Activated CD8-positive, alpha-beta memory T cell treated with anti-CD3 and anti-CD28 coated beads for 4 hours (primary cell): ENCODE measurements at places on chromosomes 5 and 9.

GRCh38 chr9:70614786-70615463 lies 200.5 kb upstream of the KLF9 start:
- DNase-seq = no peak

GRCh38 chr9:81860581-81860980 lies 67.6 kb upstream of the SPATA31D4 start:
- DNase-seq = no peak

DNA sequence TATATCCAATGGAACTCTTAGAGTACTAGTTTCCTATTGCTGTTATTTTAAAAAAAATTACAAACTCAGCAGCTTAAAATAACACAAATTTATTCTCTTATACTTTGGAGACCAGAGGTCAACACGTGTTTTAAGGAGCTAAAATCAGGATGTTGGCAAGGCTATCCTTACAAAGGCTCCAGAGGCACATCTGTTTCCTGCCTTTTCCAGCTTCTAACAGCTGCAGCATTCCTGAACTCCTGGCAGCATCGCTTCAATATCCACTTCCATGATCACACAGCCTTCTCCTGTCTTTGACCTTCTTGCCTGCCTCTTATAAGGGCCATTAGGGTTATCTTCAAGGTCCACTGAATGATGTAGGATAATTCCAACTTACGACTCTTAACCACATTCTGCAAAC lies 92.2 kb upstream of the CCNG1 start:
- DNase-seq = no peak

GRCh38 chr5:7053528-7054209 lies 340.4 kb downstream of the TENT4A start:
- no peak for DNase-seq

DNA sequence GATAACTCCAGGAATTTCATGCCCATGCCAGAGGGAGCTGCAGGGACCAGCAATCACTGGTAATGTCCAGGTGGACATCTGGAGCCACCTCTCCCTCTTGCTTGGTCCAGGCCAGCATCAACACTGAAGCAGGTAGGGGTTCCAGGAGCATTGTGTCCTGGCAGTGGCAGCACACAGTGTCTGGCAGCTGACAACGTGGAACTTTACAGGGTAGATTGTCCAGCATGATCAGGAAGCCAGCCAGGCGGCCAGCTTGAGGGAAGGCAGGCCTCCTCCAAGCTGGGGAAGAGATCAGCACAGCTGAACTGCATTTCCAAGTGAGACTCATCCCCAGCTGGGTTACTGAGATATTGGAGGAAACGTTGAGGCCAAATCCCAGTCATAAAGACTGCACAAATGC lies 82.6 kb upstream of the RASGRF2 start:
- DNase-seq = no peak

DNA sequence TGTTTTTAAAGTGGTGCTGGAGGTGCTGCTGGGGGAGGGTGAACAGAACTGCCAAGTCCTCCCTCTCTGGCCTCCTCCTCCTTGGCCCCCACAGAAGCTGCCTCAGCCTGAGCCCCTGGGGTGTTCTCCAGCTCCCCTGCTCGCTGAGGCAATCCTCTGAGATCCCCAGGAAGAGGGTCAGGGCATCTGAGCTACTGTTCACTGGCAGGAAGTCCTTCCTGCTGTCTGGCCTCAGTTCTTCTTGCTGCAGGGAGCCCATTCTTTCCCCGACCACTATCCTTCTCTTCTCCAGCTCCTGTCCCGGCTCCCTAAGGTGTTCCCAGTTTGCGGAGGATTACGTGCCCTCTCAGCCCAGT lies 9.7 kb downstream of the CNTFR start:
- DNase-seq = no peak

DNA sequence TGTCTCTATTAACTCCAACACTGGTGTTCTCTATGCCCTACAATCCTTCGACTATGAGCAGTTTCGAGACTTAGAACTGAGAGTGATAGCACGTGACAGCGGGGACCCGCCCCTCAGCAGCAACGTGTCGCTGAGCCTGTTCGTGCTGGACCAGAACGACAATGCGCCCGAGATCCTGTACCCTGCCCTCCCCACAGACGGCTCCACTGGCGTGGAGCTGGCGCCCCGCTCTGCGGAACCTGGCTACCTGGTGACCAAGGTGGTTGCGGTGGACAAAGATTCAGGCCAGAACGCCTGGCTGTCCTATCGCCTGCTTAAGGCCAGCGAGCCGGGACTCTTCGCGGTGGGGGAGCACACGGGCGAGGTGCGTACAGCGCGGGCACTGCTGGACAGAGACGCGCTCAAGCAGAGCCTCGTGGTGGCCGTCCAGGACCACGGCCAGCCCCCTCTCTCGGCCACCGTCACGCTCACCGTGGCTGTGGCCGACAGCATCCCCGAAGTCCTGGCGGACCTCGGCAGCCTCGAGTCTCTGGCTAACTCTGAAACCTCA lies 2.0 kb downstream of the PCDHGA11 start:
- DNase-seq = no peak

- no peak for DNase-seq
Measured at GRCh38 chr5:56190497-56190896, 42.6 kb downstream of the ANKRD55 start.

DNA sequence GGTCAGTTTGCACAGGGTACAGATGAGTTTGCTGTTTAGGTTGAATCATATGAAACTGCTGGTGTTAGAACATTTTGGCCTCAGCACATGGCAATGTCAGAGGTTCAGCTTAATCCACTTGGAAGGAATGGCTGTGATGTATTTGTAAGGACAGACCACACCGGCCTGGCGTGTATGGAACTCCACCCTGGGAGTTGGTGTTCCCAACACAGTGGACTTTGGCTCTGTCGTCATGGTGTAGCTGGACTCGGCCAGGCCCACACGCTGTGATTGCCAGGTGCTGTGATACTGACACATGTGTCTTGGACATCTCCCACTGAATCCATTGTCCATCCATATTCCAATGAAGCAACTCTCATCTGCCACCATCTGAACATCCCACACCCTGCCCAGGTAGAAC lies 90.3 kb downstream of the ZNF618 start:
- no peak for DNase-seq

DNA sequence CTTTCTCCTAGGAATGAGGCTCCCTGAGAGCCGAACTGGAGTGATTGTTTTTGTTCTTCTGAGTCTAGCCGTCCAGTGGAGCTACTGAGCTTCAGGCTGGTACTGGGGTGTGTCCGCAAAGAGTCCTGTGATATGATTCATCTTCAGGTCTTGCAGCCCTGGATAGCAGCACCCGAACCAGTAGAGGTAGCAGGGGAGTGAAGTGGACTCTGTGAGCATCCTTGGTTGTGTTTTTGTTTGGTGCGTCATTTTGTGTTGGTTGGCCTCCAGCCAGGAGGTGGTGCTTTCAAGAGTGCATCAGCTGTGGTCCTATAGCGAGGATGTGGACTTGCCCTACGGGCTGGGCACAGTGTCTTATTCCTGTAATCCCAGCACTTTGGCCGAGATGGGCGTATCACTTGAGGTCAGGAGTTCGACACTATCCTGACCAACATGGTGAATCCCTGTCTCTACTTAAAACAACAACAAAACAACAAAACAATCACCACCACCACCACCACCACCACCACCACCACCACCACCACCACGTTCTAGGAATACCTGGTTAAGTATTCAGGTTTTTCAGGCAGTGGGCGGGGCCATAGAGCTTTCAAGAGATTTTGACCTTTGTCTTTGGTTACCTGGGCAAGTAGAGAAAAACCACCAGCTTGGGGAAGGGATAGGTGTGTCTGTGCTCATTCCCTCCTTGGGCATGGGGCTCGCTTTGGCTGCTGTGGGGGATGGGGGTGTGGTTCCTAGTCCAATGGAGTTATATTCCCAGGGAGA lies 154.0 kb downstream of the WDR70 start:
- DNase-seq = no peak
